ENCODE measurements at places on chromosomes 1 and 21. TPM values are rescaled to one million over a fixed set of nuclear protein-coding genes. Genes with fewer than 3 reads are reported as not detected.

- no peak for DNase-seq
Measured at GRCh38 chr1:18529714-18530113, 49.0 kb downstream of the KLHDC7A start.

GRCh38 chr1:30258876-30259275, 464.5 kb downstream of the MATN1 start:
- no peak for DNase-seq

DNA sequence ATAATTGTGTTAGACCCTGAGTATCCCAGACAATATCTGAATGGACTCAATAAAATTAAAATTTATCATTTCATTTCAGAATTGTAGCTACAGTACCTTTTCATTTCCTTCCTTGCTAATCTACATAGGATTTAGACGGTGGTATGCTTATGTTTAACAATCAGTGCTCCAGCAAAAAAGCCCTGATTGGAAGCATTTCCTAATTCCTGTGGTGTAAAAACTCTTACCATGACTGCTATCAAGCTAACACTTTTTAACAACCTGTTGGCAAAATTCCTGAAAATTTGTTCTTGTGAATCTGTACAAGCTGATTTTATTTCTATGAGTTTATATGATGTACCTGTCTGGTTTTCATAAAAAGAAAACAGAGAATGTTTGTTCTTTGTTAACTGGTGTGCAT, 5.2 kb upstream of the FNBP1L start:
- no peak for DNase-seq

DNA sequence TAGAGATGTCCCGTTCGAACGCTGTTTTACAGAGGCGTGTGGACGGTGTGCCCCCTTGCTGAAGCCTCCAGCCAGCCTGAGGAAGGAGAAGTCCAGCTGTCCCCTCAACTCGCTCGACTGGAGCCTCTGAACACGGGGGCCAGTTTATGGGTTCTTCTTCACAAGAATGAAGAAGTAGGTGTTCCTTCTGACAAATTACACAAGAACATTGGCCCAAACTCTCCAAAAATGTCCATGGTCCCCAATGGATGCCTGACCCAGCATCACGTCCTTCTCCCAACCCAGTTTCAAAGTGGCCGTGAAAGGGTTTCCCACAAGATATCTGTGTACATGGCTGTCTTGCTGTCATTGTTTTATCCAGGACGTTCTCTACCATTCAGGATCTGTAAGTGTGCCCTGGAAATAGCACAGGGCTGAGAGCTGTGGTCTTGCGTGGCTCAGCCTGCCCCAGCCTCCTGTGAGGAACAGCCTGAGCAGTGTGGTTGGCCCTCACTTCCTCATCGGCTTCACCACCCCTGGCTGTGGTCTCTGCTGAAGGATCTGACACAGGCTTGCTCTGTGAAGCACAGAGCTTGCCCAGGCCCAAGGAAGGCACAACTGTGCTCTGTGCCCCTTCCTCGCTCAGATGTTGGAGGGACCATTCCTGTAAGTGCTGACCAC, 1.0 kb upstream of the S100B start:
- DNase-seq: peak; percentile 35

- no peak for DNase-seq
Measured at GRCh38 chr1:209062863-209063262, 520.7 kb upstream of the CAMK1G start.

C4BPA gene
- 0.58 TPM for total RNA-seq

GRCh38 chr1:231933711-231934626, 307.4 kb downstream of the DISC1 start:
- no peak for DNase-seq
